Stimulated activated CD4-positive, alpha-beta T cell treated with anti-CD3 and anti-CD28 coated beads, Interleukin-15, amount 100 ng/mL, for 24 hours (primary cell): ENCODE measurements at places on chromosomes 12 and 14.

- DNase-seq = no peak
Measured at GRCh38 chr14:63875311-63875710, 22.5 kb downstream of the SYNE2 start.

DNA sequence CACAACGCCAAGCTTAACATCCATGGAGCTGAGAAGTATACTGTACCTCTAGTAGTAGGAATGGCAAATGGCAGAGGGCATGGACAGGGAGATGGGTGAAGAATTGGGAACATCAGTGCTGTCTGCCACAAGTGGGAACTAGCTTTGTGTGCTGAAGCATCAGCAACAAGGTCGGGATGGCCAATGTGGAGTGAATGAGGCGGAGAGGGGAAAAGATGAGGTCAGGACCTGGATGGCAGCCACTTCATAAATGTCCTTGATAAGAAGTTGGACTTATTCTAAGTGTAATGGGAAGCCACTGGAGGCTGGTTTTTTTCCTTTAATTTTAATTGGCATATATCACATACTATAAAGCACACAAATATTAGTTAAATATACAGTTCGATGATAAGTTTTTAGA, 21.9 kb upstream of the CLMN start:
- no peak for DNase-seq

DNA sequence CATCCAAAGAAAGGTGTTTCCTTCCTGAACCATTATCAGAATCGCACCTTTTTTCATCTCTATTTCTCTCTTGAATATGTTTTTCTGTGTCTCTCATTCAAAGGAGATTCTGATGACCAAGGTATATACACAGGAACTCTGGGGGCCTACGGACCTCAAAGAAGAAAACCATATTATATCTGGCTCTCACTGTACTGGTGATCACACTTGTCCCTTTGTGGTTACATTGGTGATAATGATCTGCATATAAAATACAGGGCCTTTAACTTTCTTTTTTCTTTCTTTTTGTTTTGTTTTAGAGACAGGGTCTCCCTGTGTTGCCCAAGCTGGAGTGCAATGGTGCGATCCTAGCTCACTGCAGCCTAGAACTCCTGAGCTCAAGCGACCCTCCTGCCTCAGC, 185.2 kb upstream of the AMIGO2 start:
- no peak for DNase-seq

DNA sequence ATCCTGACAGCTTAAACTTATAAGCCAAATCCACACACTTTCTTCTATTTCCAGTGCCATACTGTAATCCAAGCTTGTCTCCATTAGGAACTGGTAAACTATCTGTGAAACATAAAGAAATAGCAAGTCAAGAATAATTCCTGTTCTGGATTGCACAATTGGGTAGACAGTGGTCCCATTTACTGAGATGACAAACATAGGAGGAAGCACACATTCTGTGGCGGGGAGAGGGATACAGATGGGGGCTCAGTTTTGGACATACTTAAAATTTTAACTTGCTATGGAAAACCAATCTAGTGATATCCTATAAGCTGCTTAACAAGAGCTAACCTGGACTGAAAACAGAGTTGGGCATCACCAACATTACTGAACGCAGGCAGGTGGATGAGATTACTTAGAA, 16.3 kb downstream of the MAP4K5 start:
- no peak for DNase-seq

DNA sequence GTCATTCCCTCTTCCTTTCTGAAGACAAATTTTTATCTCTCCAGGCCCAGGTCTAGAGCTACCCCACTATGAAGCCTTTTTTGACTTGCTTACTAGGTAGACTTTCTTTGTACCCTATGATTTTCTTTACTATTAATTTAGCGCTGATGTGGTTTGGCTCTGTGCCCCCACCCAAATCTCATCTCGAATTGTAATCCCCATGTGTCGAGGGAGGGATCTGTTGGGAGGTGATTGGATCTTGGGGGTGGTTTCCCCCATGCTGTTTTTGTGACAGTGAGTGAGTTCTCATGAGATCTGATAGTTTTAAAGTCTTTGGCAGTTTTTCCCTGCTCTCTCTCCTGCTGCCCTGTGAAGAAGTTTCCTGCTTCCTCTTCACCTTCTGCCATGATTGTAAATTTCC, 118.1 kb downstream of the SLC38A1 start:
- no peak for DNase-seq

DNA sequence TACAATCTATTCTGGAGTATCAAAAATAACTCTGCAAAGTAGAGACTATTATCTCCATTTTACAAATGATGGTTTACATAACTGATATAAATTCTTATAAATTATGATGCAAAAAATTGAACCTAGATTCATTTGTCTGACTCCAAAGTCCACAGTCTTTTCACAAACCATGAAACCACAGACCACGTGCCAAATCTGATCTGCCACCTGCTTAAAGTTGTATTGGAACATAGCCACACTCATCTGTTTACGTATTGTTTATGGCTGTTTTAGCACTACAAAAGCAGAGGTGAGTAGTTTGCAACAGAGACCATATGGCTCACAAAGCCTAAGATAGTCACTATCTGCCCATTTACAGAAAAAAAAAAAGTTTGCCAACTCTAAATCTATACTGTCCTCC, 105.3 kb downstream of the KCNH5 start:
- no peak for DNase-seq

- DNase-seq = no peak
Measured at GRCh38 chr14:100994082-100994481, 90.6 kb upstream of the RTL1 start.

DNA sequence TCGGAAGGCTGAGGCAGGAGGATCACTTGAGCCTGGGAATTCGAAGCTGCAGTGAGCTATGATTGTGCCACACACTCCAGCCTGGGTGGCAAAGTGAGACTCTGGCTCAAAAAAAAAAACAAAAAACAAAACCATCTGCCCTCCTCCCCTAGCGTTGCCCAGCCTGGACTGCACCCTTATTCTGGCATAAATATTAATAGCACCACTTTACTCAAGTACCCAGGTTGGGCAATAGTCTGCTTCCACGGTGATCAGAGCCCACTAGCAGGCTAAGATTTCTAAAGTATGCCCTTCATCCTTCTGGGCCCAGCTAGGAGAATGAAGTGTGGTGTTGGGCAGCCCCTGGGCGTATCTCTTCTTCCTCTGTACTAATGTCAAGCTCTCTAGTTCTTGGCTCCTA, 33.3 kb downstream of the KCTD10 start:
- no peak for DNase-seq

- DNase-seq = peak; percentile 29
Measured at GRCh38 chr14:32702562-32702961, 236.1 kb upstream of the NPAS3 start.

DNA sequence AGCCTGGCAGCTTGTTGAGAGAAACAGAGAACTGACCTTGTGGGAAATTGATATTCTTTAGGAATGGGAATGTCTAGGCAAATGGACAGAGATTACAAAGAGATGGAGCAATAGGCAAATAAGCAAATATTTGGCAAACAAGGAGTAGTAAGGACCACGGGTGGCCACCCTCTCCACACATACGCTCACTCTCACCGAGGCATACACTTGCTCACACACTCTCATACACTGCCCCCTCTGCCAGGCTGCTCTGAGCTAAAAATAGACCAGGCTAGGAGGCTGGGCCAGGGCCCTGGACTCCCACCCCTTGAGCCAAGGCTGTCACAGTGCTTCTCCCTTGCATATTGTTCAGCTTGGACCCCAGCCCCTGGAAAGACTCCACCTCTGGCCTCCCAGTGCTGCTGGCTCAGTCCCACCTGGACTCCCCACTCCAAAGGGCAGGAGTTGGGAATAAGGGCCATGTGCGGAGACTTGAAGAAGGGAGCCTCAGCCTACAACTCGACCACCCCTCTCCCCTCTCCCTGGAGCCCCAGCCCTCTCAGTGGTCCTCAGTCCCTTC, 1.1 kb downstream of the PPP1R1A start:
- no peak for DNase-seq

- DNase-seq = no peak
Measured at GRCh38 chr14:59823179-59823578, 47.4 kb downstream of the RTN1 start.

DNA sequence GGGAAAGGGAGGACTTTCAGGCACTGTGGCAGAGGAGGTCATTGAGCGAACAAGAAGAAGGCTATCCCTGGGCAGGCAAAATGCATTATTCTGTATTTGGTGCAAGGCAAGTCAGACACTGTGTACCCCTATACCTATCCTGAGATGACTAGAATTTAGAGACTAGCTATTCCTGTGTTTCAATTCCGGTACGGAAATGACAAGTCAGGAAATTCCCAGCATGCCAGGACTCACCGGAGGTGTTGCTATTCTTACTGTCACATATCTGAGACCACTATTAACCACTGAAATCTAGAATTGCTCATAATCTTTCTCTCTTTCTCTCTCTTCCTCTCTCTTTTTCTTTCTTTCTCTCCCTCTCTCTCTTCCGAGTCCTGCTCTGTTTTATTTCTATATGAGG, 297.1 kb downstream of the PDZRN4 start:
- DNase-seq = no peak

DNA sequence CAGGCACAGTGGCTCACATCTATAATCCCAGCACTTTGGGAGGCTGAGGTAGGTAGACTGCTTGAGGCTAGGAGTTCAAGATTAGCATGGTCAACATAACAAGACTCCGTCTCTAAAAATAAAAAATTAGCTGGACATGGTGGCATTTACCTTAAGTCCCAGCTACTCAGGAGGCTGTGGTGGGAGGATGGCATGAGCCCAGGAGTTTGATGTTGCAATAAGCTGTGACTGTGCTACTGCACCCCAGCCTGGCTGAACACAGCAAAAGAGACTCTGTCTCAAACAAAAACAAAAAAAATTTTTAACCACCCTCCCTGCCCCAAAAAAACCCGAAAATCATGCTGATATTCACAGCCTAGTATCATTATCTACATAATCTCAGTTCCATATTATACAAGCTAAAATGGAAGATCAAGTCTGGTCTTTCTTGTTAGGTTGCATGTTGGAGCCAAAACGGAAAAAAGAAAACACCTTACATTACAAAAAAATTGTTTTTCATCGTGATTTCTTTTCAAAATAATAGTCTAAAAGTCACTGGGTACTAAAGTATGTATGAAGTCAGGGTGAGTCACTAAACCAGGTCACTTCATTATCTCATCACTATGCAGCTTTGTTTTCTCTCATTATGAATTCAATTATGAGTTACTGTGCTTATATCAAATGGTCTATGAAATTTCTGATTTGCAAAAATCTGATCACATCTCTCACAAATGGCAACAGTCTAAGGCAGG, 13.8 kb downstream of the GXYLT1 start:
- no peak for DNase-seq

- no peak for DNase-seq
Measured at GRCh38 chr12:124432376-124432775, 135.0 kb downstream of the NCOR2 start.

DNA sequence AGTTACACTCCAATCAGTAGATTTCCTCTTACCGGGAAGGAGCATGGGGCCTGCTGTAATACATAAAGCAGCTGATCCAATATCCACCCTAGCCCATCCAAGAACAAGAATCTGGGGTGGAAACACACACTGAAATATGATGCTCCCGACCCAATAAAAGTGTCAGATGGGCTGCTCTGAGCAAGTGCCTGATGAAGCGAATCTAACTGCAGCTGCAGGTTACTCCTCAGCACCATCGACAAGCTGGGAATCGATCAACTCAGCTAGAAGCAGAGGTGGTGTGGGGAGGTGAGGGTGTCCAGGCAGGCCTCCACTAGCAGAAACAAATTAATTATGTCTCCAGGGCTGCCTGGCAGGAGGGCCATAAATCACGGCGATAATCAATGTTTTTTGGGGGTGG, 64.0 kb upstream of the WSCD2 start:
- no peak for DNase-seq

DNA sequence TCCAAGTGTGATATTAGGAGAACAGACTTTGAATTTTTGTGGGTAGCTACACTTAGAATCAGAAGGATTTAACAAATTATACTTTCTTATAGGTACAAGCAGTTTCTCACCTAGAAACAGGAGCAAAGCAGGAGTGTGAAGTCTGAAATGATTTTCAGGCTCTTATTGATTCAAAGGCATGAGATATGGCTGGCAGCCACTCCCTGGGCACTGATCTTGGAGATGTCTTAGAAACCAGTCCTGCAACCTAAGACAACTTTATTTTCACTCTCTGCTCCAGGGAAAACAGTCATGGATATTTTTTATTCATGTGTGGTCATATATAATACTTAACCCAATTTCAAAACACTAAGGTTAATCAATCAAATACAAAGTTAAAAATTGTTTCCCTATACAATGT, 254.9 kb upstream of the TMEM132C start:
- no peak for DNase-seq

- no peak for DNase-seq
Measured at GRCh38 chr12:80684077-80684495, 23.3 kb upstream of the MYF6 start.
